ENCODE measurements at places on chromosomes 6 and 20. TPM values are rescaled to one million over a fixed set of nuclear protein-coding genes. Genes with fewer than 3 reads are reported as not detected.

The EFCAB8 gene
- not detected for total RNA-seq

DNA sequence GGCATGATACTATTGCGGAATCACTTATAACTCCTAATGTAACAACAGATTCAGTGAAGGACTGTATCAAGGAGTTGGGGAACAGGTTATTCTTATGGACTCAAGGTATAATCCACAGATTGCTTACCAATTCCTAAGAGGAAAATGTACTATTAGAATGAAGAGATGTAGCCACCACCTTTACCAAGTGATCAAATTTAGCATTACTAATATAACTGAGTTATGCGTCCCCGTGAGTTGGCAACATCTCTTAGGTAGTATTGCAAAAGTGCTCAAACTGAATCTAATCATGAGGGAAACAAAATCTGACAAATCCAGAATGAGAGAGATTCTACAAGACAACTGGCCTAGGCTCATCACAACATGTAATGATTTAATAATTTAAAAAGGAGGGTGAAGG is 777 bp upstream of the SNRNP48 start:
- no peak for DNase-seq

GRCh38 chr6:105300090-105300489 is 102.8 kb downstream of the PREP start:
- no peak for DNase-seq

GRCh38 chr6:19833947-19834346 is 3.2 kb upstream of the ID4 start:
- DNase-seq: no peak
